ENCODE measurements at places on chromosomes 7 and 10. TPM values are rescaled to one million over a fixed set of nuclear protein-coding genes. Genes with fewer than 3 reads are reported as not detected.

DNA sequence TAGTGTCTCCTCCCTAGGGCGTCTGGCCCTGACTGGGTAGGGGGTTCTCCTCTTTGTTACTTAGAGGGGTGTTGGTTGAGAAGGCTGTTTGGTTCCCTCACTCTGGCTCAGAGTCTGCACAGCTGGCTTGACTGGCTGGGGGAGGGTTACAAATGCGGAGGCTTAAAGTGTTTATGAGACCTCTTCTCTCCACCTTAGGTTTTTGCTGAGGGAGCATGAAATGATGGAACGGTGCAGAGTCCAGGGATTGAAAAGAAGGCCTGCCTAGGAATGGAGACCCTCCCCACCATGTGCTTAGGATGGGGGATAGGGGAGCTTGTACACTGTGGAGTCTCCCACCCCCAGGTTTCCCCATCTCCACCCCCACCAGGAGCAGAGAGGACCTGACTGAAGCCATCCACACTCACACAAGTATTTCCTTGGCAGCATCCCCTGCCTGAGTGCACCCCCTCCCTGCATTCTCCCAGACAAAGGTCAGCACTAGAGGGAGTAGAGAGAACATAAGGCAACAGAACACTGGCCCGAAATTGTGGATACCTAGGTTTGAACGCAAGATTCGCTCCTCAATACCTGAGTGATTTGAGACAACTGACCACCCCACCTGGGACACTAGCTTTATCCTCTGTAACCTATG is 1.7 kb upstream of the LDB1 start:
- DNase-seq = no peak

DNA sequence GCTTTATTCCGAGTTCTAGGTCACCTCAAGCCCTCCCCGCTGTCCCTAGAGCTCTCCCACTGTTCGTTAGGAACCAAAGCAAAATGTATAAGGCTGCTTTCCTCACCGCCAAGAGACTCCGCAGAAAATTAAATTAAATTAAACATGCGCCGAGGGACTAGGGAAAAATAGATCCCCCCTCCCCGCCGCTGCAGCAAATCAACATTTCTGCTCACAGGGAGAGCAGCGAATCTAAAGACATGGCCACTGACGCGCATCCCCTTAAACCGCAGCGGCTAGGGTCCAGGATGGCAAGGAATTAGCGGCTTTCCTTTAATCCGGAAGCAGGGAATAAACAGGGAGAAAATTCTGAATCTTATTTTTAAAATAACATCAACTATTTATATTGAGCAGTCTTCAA is 7.6 kb downstream of the SP8 start:
- DNase-seq = no peak

DNA sequence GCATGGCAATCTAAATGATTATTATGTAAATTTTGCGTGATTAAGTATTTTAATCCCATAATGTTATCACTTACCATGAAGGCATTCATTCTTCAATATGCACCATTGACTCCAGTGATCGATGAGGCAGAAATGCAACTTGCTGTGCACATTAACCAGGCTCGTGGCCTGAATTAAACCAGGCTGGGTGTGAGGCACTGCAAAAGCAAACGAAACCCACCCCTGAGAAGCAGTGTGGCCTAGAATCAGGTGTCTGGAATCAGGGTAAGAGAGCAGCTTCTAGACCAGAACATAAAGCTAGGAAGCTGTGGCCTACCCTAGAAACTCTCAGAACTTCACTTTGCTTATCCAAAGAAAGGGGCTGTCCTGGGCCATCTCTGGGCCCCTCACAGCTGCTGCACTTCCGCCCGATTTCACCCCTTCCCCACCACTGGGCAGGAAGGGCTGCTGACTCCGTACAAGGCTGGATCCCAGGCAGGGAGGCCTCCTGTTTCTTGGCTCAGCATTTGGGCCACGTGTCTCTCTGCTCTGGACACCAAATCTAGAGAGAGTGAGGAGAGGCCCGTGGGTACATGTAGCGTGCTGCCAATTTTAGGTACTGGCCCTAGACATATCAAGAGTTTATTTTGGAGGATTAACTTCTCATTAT is 4.4 kb downstream of the PTPRE start:
- DNase-seq = no peak

- DNase-seq = no peak
Observed at GRCh38 chr10:27242473-27242950, 1.9 kb upstream of the ACBD5 start.

GRCh38 chr7:151676759-151677158 is 157.1 kb upstream of the RHEB start:
- no peak for DNase-seq

DNA sequence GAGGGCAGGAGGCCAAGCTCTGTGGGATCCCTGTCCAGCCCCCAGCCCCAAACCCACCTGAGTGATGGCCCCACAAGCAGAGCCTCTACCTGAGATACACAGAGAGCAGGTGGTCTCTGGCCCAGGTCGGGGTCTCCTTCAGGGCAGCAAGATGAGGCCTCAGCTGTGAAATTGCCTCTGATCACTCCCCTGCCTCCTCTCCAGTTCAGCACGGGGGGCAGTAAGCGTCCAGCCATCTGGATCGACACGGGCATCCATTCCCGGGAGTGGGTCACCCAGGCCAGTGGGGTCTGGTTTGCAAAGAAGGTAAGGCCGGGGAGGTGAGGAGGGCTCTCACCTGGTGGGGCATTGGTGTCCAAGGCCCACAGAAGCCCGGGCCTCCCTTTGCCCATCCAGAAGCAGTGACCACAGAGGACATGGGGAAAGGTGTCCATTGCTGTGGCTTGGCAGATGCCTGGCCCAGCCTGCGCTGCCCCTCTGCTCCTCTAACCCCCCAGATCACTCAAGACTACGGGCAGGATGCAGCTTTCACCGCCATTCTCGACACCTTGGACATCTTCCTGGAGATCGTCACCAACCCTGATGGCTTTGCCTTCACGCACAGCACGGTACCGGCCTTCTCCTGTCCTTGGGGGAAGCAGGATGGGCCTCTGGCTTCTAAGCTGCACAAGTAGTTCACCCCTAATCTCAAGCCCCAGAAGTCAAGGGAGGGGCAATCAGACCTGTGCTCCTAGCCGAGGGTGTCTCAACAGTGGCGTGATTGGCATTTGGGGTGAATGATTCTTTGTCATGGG is 3.1 kb downstream of the CPA1 start:
- DNase-seq = no peak

DNA sequence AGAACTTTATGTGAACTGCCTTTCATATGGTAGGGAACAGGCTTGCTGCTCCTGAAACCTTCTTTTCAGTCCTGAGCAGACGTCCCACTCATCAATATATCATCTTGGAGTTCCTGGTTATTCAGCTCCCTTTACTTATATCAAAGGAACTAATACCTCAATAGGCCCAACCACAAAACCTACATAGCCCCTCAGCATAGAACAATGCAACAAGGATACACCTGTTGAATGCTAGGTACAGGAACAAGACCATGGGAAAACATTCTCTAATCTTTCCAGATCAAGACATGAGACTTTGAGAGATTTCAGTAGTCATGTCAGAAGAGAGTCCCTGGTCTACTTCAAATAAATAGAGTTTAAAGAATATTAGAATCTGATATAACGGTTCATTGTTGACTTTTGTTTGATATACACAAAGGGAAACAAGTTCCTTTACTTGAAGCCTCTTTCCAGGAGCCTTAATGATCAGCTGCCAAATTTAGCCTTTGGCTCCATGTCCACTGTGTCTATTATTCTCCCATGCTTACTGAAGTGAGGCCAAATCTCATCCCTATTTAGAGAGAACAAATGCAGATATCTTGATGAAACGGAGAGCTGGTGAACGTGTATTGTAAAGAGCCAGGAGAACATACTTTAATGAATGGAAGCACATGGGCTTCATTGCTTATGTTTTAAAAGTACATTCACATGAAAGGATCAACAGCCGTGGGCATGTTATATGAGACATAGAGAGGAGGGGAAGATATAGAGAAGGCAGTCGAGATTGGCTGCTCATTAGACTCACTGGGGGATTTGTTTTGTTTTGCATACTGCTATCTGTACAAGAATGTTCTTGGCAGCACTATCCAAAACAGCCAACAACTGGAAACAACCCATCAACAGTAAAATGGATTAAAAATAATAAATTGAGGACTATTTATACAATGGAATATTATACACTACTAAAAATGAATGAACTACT is 9.5 kb downstream of the RHOBTB1 start:
- no peak for DNase-seq

- no peak for DNase-seq
Observed at GRCh38 chr7:22726907-22727713, at the start of gene IL6. IL6 (plus strand) TSS chr7:22727200; CDS start chr7:22727263, 63 bp downstream.

DNA sequence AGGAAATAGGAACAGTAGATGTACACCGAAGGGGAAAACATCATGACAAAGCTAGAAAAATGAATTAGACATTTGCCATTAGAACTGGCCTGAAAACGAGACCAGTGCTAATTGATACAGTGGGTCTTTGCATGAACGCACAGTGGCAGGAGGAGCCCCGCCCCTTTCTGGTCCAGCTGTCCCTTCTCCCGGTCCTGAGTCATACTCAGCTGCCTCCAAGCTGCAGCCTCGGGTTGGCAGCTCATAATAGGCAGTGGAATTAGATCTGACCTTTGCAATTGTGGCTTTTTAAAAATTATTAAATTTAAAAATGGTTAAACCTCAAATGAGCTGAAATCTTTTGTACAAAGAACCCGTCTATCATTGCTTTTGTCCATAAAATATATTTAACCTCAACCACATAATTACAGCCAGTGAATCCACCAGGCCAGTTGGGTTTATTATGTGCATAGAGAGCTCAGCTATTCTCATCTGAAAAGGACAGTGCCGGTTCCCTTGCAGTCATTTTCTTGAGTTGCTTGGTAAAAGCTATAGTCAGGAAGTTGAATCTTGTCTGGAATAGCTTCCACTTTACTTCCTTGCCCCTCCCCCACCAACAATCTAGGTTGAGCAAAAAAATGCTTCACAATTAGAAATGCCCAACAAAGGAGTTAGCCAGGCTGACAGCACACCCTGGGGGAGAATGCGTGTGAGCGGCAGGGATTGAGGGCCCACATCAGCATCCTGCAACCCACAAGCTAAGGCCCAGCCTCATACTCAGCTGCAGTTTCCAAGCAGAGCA is 147.1 kb downstream of the BUB3 start:
- no peak for DNase-seq

DNA sequence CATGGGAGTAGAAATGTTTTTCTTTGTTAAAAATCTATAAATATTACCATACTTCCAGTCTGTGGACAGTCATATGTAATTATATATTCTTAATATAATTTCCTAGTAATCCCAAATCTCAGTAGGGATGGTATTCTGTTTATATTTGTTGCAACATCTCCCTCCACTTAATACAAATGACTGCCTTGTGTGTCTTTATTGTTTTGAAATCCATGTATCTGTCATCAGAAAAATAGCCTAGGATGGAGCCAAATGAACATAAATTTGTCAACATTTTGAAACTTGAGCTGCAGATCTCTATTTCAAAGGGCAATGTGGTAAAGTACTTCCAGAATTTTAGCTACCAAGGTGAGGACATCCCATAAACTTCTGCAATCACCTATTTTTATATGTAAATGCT is 290.7 kb downstream of the TSPAN12 start:
- DNase-seq = no peak

DNA sequence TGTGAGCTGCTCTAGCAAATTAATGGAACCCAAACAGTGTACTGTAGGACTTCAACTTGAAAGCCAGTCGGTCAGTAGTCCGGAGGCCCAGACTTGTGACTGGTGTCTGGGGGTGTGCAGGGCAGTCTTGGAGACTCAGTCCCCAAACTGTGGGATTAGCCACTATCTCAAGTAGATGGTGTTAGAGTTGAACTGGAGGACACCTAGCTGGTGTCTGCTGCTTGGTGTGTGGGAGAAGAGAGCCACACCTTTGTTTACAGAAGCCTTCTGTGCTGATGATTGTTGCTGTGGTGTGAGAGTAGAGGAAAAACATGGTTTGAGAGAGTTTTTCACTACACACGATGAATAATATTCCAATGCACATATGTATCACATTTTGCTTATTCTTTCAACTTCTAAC is 47.4 kb downstream of the CUL2 start:
- no peak for DNase-seq

DNA sequence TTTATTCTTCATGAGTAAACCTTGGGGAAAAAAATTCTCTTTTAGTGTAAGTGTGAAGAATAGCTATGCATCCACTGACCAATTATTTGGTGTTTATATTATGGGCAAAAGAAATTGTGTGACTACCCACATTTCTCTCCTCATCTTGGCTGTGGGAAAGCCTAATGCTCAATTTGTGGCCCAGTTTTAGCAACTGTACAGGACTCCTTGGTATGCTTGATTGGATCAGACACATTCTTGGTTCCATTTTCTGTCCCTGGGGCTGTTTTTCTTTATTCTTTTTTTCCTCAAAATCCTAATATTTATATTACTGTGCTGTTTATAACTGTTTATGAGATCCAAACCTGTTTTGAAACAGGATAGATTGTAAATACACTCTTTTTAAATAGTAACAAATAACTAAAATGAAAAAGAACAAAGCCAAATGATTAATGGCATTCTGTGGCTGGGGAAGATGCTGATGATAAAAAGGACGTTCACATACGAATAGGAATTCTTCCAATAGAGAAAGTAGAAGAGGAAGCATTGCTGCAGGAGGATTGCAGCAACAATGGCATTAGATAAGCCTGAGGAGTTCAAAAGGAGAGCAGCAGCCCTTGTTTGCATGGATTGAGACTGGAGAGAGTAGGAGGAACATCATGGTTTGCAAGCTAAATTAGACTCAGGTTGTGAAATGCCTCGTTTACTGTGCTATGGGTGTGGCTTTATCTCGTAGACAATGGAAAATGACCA is 580.5 kb downstream of the INHBA start:
- DNase-seq = no peak

DNA sequence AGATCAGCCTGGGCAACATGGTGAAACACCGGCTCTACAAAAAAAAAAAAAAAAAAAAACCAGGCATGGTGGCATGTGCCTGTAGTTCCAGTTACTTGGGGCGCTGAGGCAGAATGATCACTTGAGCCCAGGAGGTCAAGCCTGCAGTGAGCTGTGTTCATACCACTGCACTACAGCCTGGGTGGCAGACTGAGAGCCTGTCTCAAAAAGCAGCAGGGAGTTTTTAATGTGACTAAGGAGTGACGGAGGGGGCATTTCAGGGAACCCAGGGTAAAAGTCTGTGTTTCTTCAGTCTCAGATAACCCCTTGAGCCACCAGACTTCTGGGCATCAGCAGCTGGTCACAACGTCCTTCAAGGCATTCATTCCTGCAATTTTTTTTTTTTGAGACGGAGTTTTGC is 2.2 kb upstream of the C10orf95 start:
- DNase-seq = no peak

GRCh38 chr7:2202901-2203765 is 29.6 kb downstream of the MAD1L1 start:
- DNase-seq = no peak

NKX1-2 gene
- total RNA-seq = not detected

SPDYE9 gene
- not detected for total RNA-seq

CUZD1 gene
- total RNA-seq = 3.0 TPM

VIPR2 gene
- total RNA-seq = 0.70 TPM

ZNF488 gene
- total RNA-seq = not detected

WEE2 gene
- 0.12 TPM for total RNA-seq

CFAP46 gene
- total RNA-seq = not detected

MSS51 gene
- 3.1 TPM for total RNA-seq

LLCFC1 gene
- total RNA-seq = not detected

SLC26A5 gene
- total RNA-seq = not detected

PDE6C gene
- total RNA-seq = not detected

SPDYE6 gene
- not detected for total RNA-seq

Data from activated T-helper 1 cell treated with anti-CD3 and anti-CD28 coated beads, Interleukin-12 subunit alpha, Interleukin-12 subunit beta, Interleukin-2, Interleukin-4 antibody, amounts not matched to agents 30 ng/mL and 10 ng/mL and 1 ng/mL, durations not matched to agents 14 hours and 24 hours and 36 hours (primary cell).